COLO829 (cell line): ENCODE measurements at places on chromosomes 13 and 19.

DNA sequence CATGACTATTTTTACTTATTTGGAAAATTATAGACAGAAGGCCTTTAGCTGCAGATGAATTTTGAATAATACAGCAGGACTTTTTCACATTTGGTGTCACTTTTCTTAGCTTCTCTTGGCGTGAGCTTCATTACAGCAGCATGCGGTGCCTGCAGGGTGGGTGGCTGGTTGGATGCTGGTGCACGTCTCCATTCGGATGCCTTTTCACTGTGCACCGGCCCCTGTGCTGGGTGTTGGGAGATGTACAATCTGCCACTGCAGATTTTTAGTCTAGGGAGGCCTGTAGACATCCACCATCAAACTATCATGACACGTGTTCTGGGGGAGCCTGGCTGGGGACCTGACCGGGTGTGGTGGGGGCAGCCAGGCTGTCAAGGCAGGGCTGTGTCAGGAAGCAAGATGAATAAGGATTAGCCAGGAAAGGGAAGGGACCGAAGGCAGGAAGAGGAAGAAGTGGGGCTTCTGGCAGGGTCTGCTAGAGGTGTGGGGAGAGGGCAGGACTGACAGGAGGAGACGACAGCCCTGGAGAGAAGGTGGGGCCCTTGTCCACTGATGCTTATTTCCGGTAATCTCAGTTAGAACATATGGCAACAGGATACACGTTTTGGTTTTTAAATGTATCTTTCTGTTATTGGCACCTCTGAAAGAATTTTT is 88.8 kb downstream of the ARHGEF7 start:
- no peak for DNase-seq

DNA sequence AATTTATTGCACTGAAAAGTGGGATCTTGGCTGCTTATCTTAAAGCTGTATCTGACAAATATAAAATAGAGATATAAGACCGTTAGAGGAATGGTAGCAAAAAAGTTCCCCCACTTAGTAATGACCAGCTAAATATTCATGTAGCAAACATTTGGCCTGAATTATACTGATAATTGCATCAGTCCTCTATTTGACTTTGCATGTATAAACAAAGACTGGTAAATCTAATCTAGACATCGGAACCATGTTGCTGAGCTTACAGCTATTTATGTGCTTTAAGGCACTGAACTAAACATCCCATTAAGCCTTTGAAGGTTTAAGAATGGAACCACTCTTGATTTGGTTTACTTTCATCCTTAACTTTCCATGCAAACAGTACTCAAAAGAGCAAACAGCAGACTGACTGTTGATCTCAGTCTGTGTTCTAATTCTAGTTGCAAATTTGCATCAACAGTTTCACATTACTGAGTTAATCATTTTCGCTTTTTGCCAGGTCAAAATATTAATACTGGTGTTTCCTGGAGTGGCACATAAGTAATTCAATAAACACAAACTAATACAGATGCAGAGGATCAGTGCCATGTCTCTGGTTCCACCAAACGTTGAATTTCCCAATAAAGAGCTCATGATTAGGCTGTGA is 203.5 kb upstream of the HTR2A start:
- no peak for DNase-seq

DNA sequence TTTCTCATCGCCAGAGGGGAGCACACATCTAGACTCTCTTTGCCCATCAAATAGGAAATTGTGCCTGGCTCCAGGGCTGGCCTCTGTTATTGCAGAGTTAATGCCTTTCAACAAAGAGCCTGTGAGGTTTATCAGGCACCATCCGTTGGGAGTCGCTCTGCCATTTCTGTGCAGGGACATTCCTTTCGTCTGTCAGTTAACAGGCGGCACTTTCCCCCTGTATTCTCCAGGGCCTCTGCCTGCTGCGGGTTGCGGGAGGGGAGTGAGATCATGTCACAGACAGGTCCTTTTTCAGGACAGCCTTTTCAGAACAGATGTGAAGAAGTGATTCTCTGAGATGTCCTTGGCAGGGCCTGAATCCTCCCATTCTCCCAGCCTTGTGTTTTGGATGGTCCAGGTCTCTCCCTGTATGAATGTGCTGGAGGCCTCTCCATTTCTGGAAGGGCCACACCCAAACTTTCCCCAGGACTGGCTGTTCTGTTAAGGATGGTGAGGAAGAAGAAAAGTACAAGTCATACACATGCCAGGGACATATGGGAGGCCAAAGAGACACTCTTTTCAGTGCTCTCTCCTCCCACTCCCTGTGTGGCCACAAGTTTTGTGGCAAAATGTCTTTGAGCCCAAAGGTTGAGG is 14.9 kb downstream of the SERP2 start:
- DNase-seq = no peak

DNA sequence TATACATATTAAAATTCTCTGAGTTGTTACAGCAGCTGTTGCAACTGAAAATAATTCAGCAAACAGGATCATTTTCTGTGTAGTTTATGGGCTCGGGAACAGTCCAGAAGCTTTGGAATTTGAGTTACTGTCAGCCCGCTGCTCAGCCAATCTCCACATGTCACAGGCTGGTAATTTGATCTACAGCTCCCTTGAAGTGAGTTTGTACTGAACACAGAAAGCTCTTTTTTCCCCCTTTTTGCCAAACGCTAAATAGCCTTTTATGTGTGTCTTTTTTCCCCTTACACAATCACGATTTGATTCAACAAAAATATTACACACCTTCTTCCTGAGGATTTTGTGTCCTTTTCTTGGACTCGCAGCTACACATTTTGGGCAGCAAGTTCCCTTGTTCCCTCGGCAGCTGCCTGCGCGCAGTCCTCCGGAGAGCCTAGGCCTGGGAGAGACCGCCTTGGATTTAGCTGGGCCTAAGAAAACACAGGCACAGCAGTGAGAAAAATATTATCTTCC is 371.4 kb downstream of the KCNRG start:
- peak; percentile 57 for DNase-seq

GRCh38 chr19:47891923-47892666 is 6.0 kb upstream of the SULT2A1 start:
- no peak for DNase-seq

- DNase-seq = no peak
Measured at GRCh38 chr19:35755550-35756376, 1.1 kb downstream of the HSPB6 start.

GRCh38 chr19:30535011-30535410 is 162.8 kb downstream of the ZNF536 start:
- DNase-seq = no peak

- no peak for DNase-seq
Measured at GRCh38 chr13:29224206-29224605, 371.3 kb downstream of the SLC7A1 start.

GRCh38 chr19:41753159-41753558 is 2.2 kb upstream of the CEACAM6 start:
- DNase-seq = peak; percentile 40

DNA sequence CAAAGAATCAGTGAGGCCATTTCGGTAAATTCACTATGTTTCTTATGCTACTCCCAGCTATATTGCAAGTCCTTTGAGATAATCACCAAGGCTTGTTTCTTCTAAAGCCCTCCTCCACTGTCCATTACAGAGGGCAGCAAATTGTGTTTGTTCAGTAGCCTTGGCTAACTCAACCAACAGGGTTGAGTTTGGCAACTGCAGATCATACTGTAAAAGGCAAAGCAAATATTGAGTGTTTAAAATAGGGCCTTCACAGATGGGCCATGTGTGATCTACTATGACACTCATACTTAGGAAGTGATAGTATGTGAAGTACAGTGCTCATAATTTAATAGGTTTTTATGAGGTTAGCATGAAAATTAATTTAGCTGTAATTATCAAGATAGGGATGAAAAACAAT is 171.3 kb downstream of the DACH1 start:
- DNase-seq = no peak

GRCh38 chr13:46142776-46143175 is 37.9 kb upstream of the CPB2 start:
- DNase-seq = no peak

DNA sequence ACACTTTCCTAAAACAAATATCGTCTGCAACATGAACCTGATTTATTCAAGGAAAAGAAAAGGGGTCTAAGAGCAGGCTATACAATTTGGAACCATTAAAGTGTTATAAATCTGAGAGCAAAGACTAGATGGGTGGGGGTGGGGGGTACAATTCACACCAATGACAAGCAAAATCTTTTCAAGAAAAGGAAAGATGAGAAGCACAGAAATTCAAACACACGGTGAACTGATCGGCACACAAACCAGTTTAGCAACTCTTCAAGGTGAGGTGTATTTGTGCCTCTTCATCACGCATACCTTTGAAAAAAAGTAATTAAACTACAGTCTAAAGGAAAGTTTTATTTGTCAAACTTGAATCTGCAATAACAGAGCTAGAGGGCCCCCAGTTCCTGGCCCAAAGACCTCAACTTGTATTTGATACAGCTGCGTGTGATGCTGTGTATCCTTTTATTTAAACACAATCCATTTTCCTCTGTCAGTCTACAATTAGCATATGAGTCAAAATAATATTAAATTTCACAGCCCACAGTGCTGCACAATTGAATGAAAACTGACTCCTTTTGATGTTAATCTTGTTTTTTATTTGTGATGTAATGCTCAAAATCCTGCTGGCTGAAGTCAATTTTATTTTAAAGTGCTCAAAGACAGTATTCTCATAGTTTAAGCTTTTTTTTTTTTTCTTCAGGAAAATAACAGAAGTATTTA is 14.2 kb downstream of the EFNB2 start:
- DNase-seq = no peak

GRCh38 chr13:39956036-39956435 is 300.6 kb downstream of the COG6 start:
- no peak for DNase-seq

DNA sequence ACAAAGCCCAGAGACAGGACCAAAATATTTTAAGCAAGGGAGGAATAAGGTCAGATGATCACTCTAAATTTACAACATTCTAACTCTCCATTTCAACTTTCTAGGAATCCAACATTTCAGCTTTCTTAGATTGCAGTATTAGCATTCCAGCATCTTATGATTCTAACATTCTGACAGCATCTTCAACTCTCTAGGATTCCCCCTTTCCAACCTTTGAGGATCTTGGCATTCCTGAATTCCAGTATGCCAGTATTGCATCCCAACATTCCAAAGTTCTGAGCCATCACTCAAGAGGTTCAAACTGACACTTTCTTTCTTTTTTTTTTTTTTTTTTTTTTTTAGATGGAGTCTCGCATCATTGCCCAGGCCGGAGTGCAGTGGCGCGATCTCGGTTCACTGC is 13.8 kb downstream of the TGFB1 start:
- DNase-seq = peak; percentile 76

- DNase-seq = no peak
Measured at GRCh38 chr13:67229481-67230403, at the start of gene PCDH9. PCDH9 (minus strand) TSS chr13:67230336; CDS start chr13:67228440, 1,896 bp downstream.

- DNase-seq = peak; percentile 12
Measured at GRCh38 chr19:45809643-45810159, 5.4 kb downstream of the RSPH6A start.

DNA sequence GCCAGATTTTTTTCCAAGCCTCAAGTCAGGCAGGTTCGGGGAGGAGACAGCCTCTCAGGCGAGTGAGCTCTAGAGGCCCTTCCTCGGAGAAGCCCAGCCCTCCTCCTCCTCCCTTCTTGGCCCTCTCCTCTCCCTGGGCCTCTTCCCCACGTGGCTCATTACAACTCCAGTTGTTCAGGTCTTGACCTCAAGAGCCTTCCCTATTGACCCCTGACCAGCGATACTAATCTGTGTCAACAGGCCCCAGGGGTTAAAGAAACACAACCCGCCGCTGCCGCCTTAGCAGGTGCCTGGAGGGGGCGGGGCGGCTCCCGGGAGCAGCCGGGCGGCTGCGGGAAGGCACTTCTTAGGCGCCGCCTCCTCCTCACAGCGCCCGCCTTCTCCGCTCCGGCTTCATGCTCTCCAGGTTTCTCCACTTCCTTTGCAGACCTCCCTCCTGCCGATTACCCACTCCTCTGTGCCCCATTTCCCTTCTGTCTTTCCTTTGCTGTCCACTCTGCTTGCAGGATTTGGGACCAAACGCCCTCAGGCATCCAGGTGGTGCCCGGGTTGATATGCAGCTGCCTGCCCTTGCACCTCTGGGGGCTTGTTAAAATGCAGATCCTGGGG is 51.0 kb downstream of the LYL1 start:
- DNase-seq = no peak

- no peak for DNase-seq
Measured at GRCh38 chr13:47135800-47136503, 239.1 kb upstream of the HTR2A start.

DNA sequence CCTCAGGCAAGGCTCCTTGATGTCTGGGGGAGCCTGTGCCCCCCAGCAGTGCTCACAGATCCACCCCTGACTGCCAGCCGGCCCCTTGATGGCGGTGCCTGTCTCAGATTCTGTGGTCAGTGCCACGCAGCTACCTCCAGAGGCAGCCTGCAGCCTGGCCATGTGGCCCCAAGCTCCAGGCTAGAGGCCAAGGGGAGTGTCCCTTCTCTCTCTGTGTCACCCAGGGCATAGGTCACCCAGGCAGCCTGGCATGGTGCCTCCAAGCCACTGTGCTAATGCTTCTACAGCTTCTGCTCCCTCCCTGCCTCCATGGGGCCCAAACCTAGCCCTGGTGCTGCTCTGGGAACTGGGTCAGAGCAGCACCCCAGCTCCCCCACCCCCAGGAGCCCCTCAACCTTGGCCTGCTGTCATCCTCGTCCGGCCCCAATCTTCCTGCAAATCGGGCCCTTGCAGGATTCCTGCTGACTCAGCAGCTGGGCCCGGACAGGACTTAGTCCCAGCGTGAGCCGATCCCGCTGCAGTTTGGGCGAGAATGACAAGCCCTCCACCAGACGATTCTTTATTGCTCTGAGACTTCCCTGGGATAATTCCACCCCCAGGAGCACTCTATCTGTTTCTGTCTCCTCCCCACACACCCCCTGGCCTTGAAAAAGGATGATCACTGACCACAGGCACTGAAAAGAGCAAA is 2.8 kb upstream of the ARL11 start:
- no peak for DNase-seq

GRCh38 chr19:55247621-55248099 is 11.2 kb downstream of the PPP6R1 start:
- DNase-seq = peak; percentile 12

- DNase-seq = no peak
Measured at GRCh38 chr13:33274264-33274663, 11.3 kb downstream of the STARD13 start.

GRCh38 chr19:3370214-3370720 is 3.9 kb downstream of the NFIC start:
- DNase-seq = no peak

- no peak for DNase-seq
Measured at GRCh38 chr19:51861870-51862622, 25.7 kb downstream of the ZNF577 start.

GRCh38 chr19:4693078-4693350 is 22.9 kb upstream of the MYDGF start:
- DNase-seq = no peak

DNA sequence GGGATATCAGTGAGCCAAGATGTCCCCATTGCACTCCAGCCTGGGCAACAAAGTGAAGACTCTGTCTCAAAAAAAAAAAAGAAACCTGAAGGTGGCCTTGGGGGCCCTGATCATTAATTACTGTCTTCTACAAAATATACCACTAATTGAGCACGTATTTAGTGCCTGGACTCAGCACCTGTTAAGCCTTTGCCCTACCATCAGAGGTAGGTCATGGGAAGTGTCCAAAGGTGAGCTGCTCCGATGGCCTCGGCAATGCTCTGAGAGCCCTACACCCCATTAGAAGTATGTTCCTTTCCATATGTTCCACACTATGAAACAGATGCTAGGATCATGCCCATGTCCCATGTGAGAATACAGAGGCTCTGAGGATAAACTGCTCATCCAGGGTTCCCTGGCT is 20.9 kb downstream of the NOSIP start:
- no peak for DNase-seq

GRCh38 chr13:22738357-22738756 is 442.4 kb upstream of the SGCG start:
- DNase-seq = no peak

GRCh38 chr19:19956434-19957075 is 55.8 kb downstream of the ZNF93 start:
- no peak for DNase-seq
